ENCODE measurements at places on chromosomes 5 and 9. TPM values are rescaled to one million over a fixed set of nuclear protein-coding genes. Genes with fewer than 3 reads are reported as not detected.

Gene WHRN
- 1.9 TPM for total RNA-seq

Gene RXRA
- total RNA-seq = 11.9 TPM

Gene OR1L1
- total RNA-seq = not detected

Gene RALGPS1
- 173 TPM for total RNA-seq

Gene FAM169A
- total RNA-seq = 58.2 TPM

Gene ANKDD1B
- total RNA-seq = 1.3 TPM

Gene CSF1R
- total RNA-seq = 8.8 TPM

Gene SHB
- 25.7 TPM for total RNA-seq

Gene MCTP1
- 112 TPM for total RNA-seq

Gene WNT8A
- total RNA-seq = not detected

Gene SPATA31D4
- total RNA-seq = not detected

Gene CCDC171
- total RNA-seq = 75.1 TPM

Gene PTPN3
- 6.3 TPM for total RNA-seq

Gene PCDHA11
- total RNA-seq = 80.4 TPM

Gene HMMR
- total RNA-seq = 3.8 TPM

Gene NFIB
- 240 TPM for total RNA-seq

Gene PMPCA
- total RNA-seq = 29.1 TPM

Gene TNC
- 101 TPM for total RNA-seq

All from parietal lobe (tissue), 2 donors.